ENCODE measurements at places on chromosomes 12 and 14.

- DNase-seq = no peak
These were observed 732 bp downstream of the SLC25A29 start for GRCh38 chr14:100305324-100306100.

- no peak for DNase-seq
These were observed 19.7 kb downstream of the SYNE3 start for GRCh38 chr14:95496690-95497259.

- DNase-seq = no peak
These were observed 1727.1 kb upstream of the SEL1L start for GRCh38 chr14:83260751-83261150.

DNA sequence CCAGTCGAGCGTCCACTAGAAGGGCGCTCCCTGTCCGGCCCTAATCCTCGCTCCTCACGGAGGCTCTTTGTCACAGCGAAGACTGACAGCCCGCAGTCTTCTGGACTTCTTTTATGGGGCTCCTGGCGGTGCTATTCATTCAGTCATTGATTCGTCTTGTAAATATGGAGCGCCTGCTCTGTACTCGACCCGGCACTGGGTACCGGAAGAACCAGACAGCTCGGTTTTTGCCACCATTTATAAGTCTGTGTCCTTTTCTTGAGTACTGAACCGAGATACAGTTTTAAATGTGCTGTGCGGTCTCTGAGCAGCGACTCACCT, 570 bp downstream of the DMAC2L start:
- no peak for DNase-seq

- peak; percentile 91 for DNase-seq
These were observed at the start of gene LRP1 for GRCh38 chr12:57127726-57128518. LRP1 (plus strand) TSS chr12:57128483; CDS start chr12:57128965, 482 bp downstream.

- DNase-seq = no peak
These were observed 57.2 kb upstream of the NTF3 start for GRCh38 chr12:5374713-5375112.

DNA sequence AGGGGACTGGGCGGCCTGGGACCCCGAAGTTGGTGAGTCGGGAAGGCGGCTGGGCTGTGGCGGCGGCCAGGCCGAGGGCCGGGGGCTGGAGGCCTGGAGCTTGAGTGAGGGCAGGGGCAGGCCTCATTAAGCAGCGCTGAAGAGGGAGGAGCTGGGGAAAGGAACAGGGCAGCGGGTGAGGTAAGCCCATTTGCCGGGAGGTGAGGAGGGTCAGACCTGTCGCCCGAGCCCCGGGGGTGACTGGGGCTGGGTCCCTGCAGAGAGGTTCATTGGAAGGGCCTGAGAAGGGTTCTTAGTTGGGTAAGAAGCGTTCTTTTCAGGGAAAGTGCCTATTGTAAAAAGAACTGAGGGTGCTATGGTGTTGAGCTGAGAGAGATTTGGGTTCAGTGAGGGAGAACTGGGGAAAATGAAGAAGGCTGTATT, 441 bp downstream of the RAB5B start:
- peak; percentile 56 for DNase-seq

DNA sequence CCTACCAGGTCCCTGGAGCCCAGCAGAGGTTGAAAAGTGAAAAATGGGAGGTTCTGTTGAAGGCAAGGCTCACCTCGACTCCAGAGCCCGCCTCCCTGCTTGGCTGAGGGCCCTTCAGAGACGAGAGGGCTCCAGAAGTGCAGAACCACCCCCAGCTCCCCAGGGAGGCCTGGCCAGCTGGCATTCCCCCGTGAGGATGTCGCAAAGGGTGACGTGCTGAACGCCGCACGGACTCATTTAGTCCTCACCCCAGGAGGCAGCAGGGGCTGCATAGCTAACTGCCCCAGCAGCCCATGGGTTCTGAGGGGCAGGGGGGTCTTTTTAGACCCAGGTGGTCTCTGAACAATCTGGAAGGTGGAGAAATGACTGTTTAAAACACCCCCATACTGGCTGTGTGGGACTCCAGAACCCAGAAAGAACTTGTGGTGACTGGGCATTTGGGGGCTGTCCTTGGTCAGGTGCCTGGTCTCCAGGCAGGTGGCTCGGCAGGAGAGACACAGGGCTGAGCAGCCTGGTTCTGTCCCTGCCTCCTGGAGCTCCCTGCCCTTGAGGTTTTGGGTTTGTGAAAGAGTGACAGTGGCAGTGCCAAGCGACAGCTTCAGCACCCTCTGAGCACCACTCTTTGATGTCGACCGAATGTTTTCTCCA, 32.0 kb downstream of the ANAPC7 start:
- peak; percentile 81 for DNase-seq

- DNase-seq = no peak
These were observed 781.4 kb upstream of the TMEM132C start for GRCh38 chr12:127485528-127485927.

DNA sequence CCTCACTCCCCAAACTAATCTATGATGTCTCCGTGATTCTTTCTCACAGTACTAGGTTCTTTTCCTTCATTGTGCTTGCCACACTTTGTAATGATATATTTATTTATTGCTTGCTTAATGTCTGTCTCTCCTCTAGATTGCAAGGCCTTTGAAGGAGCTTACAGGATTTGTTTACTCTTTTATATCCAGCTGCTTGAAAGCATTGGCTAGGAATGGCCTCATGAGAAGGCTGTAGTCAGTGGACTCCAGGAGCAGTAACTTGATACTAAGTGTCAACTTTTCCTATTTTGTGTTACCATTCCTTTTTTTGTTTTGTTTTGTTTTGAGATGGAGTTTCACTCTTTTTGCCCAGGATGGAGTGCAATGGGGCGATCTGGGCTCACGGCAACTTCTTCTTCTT, 7.3 kb upstream of the FAM234B start:
- DNase-seq = no peak

GRCh38 chr14:21121122-21121521, 20.3 kb downstream of the TMEM253 start:
- DNase-seq = no peak

DNA sequence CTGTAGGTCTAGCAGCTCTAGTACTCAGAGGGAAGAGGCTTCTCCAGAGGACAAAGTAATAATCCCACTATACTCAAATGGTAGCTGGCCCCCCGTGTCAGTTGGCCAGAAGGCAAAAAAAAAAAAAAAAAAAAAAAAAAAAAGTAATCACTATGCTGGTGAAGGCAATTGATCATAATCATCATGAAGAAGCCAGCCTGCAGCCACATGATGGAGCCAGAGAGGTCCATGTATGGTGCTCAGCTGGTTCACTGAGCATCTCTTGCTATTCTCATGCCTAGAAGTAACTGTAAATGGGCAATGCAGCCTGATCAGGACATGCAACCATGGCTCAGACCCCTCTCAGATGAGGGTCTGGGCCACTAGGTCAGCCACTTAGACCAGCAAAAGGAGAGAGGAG, 378.8 kb downstream of the MED13L start:
- no peak for DNase-seq

GRCh38 chr12:48925304-48926011, at the start of gene FKBP11:
FKBP11 (minus strand) TSS chr12:48925492; CDS start chr12:48925428, 64 bp downstream.
- DNase-seq = peak; percentile 83

- no peak for DNase-seq
These were observed 27.1 kb downstream of the VWF start for GRCh38 chr12:6097411-6097810.

- no peak for DNase-seq
These were observed 27.8 kb upstream of the BCDIN3D start for GRCh38 chr12:49870501-49871262.

- DNase-seq = no peak
These were observed 216.7 kb upstream of the TMTC1 start for GRCh38 chr12:30000401-30000800.

DNA sequence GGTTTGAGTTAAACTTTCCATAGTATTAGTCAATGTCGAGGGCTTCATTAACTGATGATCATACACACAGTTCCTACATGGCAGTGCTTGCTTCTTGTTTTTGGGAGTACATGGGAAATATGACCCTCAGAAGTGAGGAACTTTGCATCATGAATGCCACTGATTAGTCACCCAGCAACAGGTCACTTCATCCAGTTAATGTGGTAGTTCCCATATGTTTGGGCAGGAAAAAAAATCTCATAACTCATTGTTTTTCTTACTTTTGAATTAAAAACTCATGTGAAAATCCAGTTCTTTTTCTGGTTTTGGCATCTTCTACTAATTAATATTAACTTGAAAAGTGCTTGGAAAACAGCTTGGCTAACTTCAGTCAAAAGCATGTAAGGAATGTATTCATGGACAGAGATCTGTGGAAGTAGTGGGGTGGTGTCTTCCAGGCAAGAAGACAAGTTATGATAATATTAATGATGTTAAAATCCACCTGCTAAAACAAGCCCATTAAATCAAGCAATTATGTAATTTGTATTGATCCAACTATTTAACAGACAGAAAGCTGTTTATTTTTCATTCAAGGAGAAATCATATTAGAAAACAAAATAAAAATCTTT, 309.1 kb upstream of the NAV3 start:
- DNase-seq = no peak

- DNase-seq = no peak
These were observed 79.5 kb upstream of the CCDC198 start for GRCh38 chr14:57573173-57573572.

DNA sequence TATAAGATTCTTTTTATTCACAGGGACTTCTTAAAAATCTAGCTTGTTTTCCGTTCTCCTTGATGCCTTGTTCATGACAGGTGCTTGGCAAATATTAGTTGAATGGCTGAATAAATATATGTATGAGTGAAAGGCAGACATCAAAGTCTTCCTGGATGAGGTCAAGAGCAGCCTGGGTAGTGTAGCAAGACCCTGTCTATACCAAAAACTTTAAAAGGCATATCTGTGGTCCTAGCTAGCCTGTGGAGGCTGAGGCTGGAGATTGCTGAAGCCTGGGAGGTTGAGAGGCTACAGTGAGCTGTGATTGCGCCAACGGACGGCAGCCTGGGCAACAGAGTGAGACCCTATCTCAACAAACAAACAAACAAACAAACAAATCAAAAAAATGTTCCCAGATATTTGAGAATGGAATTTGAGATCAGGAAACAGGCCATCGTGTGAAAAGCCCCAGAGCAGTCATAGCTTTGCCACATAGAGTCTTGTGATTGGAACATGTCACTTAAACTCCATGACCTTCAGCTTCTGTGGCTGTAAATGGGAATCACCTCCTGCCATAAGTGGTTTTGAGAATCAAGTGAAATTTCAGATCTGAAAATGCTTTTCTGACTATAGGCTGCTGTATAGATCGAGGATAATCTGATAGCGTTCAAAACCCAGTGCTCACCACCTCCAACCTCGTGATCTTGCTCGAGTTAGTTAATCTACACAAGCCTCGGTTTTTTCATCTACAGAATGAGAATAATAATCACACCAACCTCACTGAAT, 64.3 kb downstream of the ZFP36L1 start:
- no peak for DNase-seq

GRCh38 chr12:73947326-73948026, 590.2 kb upstream of the ATXN7L3B start:
- no peak for DNase-seq

DNA sequence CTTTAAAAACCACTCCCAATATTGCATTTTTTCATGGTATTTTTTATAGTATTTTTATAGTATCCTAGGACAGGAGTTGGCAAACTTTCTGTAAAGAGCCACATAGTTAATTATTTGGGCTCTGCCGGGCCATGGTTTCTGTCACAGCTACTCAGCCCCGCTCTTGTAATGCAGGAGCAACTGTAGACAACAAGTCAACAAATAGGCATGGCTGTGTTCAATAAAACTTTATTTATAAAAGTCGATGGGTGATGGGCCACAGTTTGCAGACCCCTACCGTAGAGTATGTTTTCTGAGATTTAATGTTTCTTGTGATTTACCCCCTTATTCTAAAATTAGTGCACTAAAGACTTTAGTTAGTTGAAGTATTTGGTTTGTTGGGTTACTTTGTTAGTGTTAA, 25.5 kb downstream of the MDM2 start:
- no peak for DNase-seq

GRCh38 chr12:2679068-2679815, 115.5 kb upstream of the FKBP4 start:
- no peak for DNase-seq

GRCh38 chr14:58562141-58562540, 75.6 kb upstream of the DACT1 start:
- DNase-seq = no peak

GRCh38 chr12:79371226-79371625, 319.5 kb downstream of the PAWR start:
- no peak for DNase-seq

DNA sequence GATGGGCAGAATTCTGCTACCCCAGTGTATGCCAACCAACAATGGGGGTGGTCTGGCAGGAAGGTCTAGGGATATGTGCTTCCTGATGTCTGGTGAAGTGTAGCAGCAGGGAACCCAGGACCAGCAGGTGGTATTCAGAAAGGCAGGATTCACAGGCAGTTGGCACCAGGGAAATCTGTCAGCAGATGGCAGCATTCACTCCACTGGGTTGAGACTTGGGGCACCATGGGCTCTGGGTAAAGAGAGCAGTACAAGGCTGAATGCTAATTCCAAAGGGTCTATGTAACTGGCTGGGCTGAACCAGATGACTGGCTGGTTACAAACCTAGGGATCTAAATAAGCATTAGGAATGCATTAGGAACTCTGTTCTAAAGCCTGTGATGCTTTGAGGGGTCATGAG, 466.9 kb upstream of the STXBP6 start:
- no peak for DNase-seq

GRCh38 chr12:131487388-131488124, 223.3 kb upstream of the SFSWAP start:
- no peak for DNase-seq

- peak; percentile 97 for DNase-seq
These were observed 9.5 kb downstream of the SHMT2 start for GRCh38 chr12:57238854-57239554.

DNA sequence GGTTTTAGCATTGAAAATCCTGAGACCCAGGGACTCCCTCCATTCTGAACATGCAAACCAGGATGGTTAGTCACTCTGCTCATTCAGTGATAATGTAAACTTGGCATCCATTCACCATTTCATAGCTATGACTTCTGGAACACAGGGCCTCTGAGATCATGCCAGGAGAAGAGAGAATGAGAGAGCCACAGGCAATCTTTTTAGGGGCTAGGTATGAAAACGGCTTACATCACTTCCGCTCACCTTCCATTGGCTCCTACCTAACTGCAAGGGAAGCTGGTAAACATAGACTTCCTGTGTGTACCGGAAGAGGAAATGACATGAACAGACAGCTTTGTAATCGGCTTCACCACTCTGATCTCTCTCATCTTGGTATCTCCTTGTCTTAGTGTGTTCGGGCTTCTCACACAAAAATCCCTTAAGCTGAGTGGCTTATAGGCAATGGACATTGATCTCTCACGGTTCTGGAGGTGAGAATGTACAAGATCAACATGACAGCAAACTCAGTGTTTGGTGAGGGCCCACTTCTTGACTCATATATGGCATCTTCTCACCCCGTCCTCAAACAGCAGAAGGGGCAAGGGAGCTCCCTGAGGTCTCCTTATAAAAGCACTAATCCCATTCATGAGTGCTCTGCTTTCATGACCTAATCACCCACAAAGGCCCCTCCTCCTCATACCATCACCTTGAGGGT, 465.9 kb upstream of the TBX3 start:
- DNase-seq = no peak

- DNase-seq = no peak
These were observed 42.9 kb downstream of the BRAP start for GRCh38 chr12:111642681-111643426.

- no peak for DNase-seq
These were observed 35.5 kb downstream of the GPHB5 start for GRCh38 chr14:63282997-63283883.
